ENCODE measurements at places on chromosomes 1 and 21. TPM values are rescaled to one million over a fixed set of nuclear protein-coding genes. Genes with fewer than 3 reads are reported as not detected.

GRCh38 chr1:157992031-157992832, 1.2 kb upstream of the KIRREL1 start:
- DNase-seq: peak; percentile 31

DNA sequence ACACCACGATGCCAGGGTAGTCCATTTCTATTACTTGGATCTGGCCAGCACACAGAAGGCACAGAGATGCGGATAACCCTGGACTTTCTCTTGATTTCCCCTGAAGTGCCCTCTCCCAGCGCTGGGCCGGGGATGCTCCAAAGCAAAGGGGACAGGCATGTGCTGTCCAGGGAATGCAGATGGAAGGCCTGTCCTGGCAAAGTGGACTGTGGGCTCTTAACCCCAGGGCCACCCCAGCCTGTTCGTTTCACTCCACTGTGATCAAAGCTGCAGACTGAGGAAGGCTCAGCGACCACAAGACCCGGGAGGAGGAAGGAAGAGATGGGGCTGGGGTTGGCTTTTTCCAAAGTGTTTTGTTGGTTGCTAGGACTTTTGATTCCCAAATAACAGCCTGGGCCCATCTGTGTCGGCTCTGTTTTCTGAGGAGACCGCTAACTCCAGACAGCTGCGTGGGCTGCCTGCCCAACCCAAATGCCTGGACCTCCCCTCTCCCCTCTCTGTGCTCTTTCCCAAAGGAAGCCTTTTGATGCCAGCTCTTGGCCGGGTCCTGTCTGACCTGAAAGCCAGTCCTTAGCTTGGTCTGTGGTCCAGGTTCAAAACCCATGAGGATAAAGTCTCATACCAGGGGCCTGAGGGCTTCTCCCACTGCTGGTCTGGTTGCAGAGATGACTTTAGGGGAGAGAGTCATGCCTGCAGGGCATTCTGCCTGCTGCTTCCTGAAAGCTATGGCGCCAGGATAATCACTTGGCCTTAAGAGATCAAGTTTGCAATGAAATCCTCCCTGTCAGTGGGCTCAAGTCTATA, 119.6 kb upstream of the CD34 start:
- peak; percentile 61 for DNase-seq

- DNase-seq: no peak
Observed at GRCh38 chr1:64097859-64098258, 105.6 kb upstream of the UBE2U start.

GRCh38 chr1:93705892-93706500, 24.4 kb upstream of the BCAR3 start:
- no peak for DNase-seq

- no peak for DNase-seq
Observed at GRCh38 chr1:101030881-101031280, 5.3 kb upstream of the DPH5 start.

- DNase-seq: no peak
Observed at GRCh38 chr1:4083231-4084047, 183.4 kb upstream of the C1orf174 start.

GRCh38 chr1:200751717-200752116, 13.0 kb downstream of the CAMSAP2 start:
- peak; percentile 30 for DNase-seq

DNA sequence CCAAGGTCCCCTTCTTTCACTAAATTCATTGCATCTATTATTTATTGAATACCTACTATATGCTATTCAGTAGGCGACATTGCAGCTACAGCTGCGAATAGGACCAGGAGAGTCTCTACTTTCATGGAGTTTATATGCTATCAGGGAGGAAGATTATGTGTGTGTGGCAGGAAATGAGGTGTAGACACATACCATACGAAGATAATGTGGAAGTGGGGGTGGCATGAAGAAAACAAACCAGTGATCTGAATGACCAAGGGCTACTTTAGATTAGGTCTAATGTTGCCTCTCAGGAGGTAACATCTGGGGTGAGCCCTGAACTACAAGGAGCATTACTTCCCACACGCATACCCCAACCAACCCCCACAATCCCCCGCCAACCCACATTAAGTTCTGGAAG, 1.0 kb upstream of the PPIH start:
- DNase-seq: no peak

DNA sequence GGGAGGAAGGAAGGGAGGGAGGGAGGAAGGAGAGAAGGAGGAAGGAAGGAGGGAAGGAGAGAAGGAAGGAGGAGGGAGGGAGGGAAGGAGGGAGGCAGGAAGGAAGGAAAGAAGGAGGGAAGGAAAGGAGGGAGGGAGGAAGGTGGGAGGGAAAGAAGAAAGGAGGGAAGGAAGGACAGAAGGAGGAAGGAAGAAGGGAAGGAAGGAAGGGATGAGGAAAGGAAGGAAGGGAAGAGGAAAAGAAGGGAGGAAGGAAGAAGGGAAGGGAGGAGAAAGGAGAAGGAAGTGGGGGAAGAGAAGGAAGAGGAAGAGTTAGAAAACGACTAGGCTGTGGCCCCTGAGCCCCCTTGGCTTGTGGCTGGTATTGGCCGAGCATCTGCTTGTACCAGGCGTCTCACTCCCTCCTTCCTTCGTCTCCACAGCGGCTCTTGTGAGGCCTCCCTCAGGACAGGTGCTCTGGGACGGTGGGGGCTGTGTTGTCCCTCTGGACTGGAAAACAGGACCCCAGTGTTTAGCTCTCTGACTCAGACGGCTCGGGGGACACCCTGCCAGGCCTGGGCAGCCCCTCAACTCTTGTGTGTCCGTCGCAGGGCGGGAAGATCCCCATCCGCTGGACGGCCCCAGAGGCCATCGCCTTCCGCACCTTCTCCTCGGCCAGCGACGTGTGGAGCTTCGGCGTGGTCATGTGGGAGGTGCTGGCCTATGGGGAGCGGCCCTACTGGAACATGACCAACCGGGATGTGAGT, 36.2 kb upstream of the C1QA start:
- no peak for DNase-seq

The FCER1G gene
- 0.91 TPM for total RNA-seq

The IARS2 gene
- total RNA-seq: 61.7 TPM

The TSPAN1 gene
- 1.7 TPM for total RNA-seq

Measured in astrocyte (in vitro differentiated cells and primary cell).